ENCODE measurements at places on chromosomes 3 and 15.

- DNase-seq, result no peak
Observed at GRCh38 chr3:11668243-11669235, 24.8 kb upstream of the VGLL4 start.

GRCh38 chr3:194856296-194856695, 170.6 kb downstream of the FAM43A start:
- DNase-seq, result no peak

GRCh38 chr15:94070356-94071295, 160.7 kb upstream of the MCTP2 start:
- no peak for DNase-seq

DNA sequence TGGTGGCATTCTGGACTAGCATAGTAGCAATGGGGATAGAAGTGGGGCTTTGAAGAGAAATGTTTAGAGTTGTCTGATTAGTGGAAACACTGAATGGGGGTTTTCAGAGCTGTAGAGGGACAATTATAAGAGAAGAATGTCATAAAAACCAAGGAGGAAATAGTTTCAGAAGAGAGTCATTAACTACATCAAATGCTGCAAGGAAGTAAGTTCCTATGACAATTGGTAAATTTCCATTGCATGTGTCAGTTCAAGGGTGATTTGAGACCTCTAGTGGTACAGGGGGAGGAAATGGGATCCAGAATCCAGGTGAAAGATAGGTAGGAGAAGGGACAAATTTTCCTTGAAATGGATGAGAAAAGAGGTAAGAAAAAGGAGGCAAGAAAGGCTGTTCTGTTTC, 68.3 kb upstream of the TBC1D5 start:
- no peak for DNase-seq

GRCh38 chr3:196790636-196791035, 51.0 kb downstream of the PAK2 start:
- DNase-seq, result no peak

- DNase-seq, result peak; percentile 52
Observed at GRCh38 chr15:80567721-80568157, 127.4 kb upstream of the ABHD17C start.

DNA sequence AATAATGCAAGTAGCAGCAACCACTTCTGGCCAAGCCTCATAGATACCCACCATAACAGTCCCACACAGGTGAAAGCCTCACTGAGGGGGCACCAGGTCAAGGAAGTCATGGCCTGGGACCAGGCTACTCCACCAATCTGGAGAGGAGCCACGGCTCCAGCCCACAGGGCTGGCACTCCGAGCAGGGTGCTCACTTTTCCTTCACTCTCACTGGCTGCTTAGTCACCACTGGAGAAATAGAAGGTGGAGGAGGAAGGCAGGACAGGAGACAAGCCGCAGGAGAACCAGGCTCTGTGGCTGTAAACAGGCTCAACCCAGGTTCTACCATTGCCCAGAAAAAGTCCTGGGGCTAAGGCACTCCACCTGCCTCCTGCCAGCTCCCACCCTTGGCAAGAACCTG, 1.2 kb downstream of the USP19 start:
- DNase-seq, result no peak

DNA sequence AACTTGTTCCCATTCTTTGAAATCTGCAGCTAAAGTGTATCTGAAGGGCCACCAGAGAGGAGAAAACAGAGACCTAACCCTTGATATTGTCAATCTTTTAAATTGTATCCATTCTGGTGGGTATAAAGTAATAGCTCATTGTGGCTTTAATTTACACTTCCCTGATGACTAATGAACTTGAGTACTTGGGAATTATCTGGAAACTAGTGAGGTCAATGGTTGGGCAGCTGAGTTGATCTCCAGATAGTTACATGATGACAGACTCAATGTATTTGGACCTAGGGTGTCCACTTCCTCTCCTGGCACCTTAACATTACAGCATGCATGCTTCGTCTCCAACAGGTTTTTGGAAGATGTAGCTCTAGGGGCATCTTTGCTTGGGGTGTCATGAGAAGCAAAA, 195.2 kb downstream of the PDCD6IP start:
- no peak for DNase-seq

- DNase-seq, result no peak
Observed at GRCh38 chr3:121748680-121749275, 763 bp downstream of the GOLGB1 start.

- no peak for DNase-seq
Observed at GRCh38 chr3:71753701-71754609, at the start of gene GPR27. TSS of gene GPR27 (plus strand) at chr3:71753855. CDS start at chr3:71754050, 195 bp downstream.

GRCh38 chr3:87076946-87077345, 86.0 kb upstream of the VGLL3 start:
- DNase-seq, result peak; percentile 41

DNA sequence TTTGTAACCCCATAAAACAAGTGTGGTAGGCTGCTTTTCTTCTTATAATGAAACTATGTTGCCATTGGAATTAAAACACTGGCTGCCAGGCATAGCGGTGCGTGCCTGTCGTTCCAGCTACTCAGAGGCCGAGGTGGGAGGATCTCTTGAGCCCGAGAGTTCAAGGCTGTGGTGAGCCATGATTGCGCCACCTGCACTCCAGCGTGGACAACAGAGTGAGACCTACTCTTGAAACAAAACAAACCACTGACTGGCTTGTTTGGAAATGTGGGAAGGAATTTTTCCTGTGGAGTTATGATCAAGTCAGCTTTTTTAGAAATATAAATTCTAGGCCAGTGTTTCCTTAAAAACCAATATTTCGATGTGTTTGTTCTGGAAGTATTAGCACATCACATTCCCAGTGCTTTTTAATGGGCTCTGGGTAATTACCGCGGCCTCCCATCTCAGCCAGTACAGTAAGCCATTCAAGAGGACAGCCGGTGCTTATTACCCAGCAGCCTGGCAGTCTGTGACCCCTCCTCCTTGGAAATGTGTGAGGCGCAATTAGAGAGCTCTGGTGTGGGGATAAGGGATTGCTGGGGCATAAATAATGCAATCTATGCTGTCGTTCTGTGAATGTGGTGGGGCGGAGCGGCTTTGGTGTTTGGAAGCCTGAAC, 58.3 kb upstream of the TRAK1 start:
- peak; percentile 97 for DNase-seq

DNA sequence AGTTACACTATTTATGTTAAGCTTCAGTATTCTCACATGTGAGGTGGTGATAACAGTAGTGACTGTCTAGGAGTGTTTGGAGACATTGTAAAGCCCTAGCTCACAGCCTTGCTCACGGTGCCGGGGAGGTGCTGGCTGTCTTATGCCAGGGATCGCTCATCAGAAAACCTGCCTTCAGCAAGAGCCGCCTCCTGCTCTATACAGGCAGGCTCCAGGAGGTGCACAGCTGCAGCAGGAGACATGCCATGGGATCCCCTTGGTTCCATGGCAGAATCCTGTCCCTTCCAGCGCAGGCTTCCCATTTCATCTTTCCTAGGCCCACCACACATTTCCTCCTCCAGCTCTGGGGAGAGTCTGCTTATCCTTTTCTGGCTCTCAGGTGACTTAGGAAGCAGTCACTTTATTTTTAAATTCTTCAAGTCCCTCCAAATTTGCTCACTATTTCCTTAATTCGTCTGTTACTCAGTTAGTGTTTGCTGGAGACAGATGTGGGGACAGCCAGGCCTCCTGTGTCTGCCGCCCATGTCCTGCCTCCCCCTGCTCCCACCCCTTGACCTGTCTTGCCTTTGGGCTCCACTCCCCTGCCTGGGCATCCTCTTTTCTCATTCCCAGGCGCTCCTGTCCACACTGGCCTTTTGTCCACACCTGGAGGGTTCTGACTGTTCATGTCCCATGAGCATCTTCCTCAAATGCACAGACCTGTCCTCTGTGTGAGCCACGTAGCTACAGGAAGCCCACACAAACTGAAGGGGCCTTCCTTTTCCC, 31.7 kb downstream of the SLCO2A1 start:
- DNase-seq, result no peak

GRCh38 chr15:70387993-70388392, 290.3 kb upstream of the TLE3 start:
- no peak for DNase-seq

GRCh38 chr3:179702271-179702947, 49.6 kb downstream of the USP13 start:
- DNase-seq, result no peak

DNA sequence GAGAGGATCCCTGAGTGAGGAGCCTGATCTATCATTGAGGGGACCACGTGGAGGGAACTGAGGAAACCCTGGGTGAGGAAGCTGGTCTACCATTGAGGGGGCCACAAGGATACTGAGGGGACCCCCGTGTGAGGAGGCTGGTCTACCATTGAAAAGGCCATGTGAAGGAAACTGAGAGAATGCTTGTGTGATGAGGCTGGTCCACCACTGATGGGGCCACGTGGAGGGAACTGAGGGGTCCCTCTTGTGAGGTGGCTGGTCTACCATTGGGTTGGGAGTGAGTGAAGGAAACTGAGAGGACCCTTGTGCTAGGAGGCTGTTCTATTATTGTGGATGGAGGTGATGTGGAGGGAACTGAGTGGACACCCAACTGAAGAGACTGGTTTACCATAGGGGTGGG, 161.3 kb downstream of the FBLN2 start:
- DNase-seq, result no peak

DNA sequence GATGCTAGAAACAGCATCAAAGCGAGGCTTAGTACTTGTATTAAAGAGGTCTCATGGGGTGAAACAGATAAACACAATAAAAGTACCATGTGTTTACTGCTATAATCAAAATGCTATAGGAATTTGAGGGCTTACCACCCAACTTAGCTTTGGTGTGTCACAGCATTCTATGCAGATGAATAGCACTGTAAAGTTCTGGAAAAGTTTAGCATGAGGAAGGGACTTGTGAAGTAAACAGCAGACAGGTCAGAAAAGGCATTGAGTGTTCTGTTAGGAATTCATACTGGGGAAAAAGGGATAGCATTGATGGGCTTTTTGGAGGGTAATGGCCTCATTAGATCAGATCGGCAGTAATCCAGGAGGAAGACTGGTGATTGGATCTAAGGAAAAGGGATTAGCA, 505.3 kb downstream of the NLGN1 start:
- DNase-seq, result no peak

GRCh38 chr3:102141096-102141927, 292.0 kb downstream of the NFKBIZ start:
- DNase-seq, result no peak

DNA sequence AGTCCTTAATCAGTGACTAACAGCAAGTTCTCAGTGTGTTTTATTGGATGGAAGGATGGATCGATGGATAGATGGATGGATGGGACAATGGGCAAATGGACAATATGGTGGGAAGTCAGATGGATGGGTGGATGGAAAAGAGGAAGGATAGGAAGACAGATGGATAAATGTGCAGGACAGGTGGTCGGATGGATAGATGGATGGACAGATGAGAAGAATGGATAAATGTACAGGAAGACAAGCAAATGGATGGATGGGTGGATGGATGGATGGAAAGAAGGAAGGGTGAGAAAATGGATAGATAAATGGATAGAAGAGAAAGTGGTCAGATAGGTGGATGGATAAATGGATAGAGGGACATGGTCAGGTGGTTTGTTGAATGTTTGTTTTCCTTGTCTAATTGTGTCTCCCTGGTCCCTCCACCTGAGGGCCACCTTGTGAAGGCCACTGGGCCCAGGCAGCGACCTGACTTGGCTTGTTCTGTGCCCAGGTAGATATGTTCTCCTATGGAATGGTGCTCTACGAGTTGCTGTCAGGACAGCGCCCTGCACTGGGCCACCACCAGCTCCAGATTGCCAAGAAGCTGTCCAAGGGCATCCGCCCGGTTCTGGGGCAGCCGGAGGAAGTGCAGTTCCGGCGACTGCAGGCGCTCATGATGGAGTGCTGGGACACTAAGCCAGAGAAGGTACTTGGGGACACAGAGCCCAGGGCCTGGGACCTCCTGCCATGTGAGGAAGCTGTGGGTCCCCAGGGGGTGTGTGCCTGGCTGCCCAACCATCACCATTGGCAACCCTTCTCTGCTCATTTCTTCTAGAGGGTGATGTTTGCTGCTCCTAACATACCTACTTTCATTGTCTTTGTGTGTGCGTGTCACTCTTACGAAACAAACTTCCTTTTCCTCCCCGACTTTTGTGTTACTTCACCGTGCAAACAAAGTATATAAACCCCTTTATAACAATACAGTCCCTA, 137.5 kb downstream of the LRRK1 start:
- DNase-seq, result no peak

- no peak for DNase-seq
Observed at GRCh38 chr15:99564221-99565048, 1.3 kb upstream of the MEF2A start.

GRCh38 chr15:42737529-42738328, 801 bp upstream of the CDAN1 start:
- no peak for DNase-seq

GRCh38 chr3:169739067-169739466, 25.8 kb downstream of the TERC start:
- DNase-seq, result no peak

DNA sequence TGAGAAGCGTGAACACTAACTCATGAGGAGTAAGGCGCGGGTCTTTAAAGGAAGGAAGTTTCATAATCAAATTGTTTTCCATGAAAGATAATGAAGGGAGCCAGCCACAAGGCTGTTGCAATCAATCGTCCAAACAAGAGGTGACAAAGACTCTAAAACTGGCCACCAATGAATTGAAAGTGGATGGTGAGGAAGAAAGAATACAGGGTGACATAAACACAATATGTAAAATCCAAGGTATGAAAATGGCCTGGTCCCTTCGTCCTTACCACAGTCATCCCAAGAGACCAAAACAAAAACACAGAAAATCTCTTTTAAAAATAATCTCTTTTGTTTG, 12.0 kb downstream of the CD86 start:
- no peak for DNase-seq

- DNase-seq, result no peak
Observed at GRCh38 chr3:30437171-30437601, 169.2 kb upstream of the TGFBR2 start.

DNA sequence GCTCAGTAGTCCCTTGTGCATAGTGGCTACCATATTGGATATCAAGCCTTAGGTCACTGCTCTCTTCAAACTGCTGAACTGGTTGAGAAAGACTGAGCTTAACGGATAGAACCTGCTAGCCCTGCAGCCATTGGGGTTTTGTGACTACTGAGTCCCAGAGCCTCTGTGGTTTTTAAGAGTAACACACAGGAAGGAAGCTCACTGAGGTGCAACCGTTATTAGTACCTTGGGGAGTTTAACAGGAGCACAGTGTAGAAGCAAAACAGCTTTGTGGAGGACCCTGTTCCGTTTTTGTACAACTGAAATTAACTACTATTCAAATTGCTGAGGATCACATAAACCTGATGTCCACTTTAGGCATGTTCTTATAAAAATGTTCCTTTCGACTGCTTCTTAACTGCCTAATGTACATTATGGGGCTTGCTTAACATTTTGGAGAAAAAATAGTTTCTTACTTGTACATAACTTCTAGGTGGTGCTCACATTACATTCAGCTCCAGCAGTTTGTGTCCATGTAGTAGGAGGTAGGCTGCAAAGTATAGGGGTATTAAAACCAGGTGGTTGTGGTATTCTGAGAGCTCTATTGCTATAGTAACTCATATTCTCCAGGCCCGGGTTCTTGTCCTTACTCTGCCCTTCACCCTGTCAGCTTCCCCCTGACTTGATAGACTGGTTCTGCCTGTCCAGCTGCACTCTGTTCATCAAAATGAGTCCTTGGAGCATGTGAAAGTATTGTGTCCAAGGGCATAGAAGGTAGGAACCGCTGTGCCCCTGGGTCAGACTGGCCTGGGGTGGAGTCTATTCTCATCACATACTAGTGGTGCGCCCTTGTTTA, 17.3 kb downstream of the PXK start:
- no peak for DNase-seq

Data from AG04449 (cell line).